ENCODE measurements at places on chromosomes 6 and 20.

DNA sequence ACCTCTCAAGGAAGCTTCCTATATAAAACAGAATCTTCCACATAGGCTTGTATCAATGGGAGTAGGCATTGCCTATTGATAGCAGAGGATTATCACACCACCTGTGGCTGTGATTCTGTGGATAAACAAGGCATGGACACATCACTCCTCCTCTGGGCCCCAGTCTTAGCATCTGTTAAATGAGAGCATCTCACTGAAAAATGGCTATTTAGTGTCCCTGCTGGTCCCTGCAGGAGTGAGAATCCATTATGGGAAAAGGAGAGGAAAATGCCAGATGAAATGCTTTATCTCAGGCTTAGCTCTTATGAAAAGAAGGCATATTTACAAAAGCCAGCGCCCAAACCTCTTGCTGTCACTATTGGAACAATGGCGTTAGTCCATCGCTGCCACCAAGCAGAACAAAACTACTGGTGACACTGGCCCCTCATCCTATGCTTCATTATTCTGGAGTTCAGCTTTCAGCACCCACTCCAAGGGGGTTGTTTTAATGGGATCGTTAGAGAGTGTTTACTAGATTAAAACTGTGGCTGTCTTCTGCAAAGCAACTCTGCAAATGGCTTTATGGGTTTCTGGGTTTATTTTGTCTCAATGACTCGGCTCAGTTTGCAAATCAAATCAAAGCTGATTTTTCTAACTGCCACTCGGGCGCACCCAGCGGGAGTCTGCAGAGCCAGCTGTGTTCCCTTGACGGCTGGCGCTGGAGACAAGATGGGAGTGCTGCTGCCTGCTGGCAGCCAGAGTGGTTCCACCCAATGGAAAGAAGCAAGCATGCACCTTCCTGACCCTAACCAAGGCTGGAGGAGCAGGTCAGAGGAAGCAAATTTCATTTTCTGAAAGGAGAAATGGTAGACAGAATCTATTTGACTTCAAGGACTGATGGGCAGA is 658.8 kb upstream of the CHD6 start:
- DNase-seq = no peak

DNA sequence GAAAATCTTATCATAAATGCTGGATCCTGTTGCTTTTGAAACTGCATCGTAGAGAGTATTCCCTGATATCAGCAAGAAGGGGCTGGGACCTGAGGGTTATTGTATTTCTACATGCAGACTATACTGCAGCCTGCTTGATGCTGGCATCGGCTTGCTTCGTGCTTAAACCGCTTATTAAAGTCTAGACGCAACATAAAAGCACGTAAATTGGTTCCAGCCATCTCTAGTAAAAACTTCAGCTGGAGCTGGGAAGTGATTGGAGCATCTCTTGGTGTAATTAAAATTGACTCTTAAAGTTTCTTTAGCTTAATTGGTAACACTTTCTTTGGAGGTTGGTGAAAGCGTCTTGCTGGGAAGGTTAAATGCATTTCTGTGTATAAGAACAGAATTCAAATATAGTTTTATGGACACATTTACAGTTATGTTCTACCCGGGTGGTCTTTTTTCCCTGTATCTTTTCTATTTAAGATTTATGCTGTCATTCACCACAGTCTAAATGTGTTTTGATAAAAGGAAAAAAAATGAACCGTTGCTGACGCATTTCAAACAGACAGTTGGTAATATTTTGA is 139.0 kb upstream of the JAG1 start:
- no peak for DNase-seq

DNA sequence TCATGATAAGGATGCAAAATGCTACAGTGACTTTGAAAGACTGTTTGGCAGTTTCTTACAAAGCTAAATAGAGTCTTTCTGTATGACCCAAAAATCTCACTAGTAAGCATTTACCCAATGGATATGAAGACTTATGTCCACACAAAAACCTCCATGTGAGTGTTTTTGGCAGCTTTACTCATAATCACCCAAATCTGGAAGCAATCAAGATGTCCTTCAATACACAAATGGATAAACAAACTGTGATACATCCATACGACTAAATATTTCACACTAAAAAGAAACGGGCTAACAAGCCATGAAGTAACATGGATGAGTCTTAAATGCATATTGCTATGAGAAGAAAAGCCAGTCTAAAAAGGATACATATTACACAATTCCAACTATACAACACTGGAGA is 117.2 kb downstream of the PDE10A start:
- no peak for DNase-seq

- no peak for DNase-seq
These were observed 363.2 kb upstream of the FLRT3 start for GRCh38 chr20:14700639-14700960.

GRCh38 chr6:32952817-32953739 is at the start of gene HLA-DMA:
HLA-DMA (minus strand) TSS chr6:32953097; CDS start chr6:32953036, 61 bp downstream.
- DNase-seq = peak; percentile 81

DNA sequence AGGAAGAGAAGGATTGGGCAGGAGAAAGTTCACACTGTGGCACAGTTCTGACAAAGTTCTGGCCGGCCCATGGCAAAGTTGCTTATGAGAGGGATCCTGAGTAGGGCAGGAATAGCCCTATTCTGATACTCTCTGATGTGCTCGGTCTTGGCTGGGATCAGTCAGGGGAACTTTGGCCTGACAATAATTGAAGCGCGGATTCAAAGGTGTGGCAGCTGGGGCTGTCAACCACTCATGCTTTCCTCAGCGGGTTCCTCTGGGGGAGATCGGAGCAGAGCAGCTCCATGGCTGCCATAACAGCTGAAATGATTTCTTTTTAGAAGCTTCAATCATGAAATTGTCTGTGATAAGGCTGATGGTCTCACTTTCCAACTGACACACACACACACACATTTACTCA is 714.1 kb downstream of the DHX35 start:
- DNase-seq = no peak

- DNase-seq = no peak
These were observed 201.3 kb upstream of the SSTR4 start for GRCh38 chr20:22833851-22834250.

- no peak for DNase-seq
These were observed 49.7 kb downstream of the ARHGAP18 start for GRCh38 chr6:129660346-129660676.

DNA sequence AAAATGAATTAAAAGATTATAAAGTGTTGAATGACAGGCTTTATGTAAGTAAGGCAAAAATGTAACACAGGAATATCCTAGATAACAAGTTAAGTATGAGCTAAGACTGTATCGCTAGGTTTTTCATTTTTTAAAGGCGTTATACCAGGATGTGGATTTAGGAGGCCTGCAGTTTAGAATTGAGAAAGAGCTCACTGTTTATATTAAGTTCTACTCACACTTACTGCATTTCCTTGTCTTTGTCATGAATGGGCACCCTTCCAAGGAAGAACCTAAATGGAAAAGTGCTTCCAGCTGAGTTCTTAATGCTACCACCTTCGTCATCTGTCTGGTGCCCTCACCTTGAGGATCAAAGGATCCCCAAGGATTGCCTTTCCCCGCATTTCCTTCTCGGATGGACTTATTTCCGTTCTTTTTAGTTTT is 148.7 kb downstream of the SOX4 start:
- DNase-seq = no peak

GRCh38 chr20:43516251-43516824 is 8.8 kb downstream of the L3MBTL1 start:
- no peak for DNase-seq

GRCh38 chr20:60040471-60041162 is 82.4 kb downstream of the CDH26 start:
- DNase-seq = no peak

DNA sequence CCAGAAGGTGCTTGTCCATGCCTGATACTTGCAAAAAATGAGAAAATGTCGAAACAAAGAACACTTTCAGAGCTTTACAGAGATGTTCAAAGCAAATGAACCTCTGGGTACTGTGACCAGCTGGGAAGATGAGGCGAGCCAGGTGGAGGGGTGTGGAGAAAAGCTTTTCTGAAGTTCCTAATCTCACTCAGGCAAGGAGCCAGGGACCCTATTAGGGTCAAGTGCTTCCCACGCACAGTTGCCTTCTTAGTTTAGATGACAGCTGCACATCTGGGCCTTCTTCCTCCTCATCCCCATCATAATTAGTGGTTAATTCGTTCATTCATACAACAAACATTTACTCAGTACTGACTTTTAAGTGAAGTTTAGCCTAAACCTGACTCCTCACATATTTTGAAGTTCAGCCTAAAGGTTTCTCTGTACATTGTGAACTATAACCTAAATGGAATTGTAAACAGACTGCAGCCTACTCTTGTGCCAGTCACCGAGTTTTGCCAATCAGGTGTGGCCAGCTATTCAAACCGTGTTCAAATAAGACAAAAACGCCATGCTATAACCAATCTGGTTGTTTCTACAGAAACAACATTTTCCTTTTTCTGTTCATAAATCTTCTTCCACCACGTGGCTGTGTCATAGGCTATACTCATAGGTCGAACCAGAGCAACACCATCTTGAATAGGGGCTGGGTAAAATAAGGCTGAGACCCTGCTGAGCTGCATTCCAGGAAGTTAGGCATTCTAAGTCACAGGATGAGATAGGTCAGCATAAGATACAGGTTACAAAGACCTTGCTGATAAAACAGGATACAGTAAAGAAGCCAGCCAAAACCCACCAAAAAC is 19.3 kb upstream of the AHCY start:
- no peak for DNase-seq

- DNase-seq = no peak
These were observed 24.4 kb downstream of the QKI start for GRCh38 chr6:163438940-163439335.

GRCh38 chr20:29410806-29411457 is 1846.5 kb upstream of the DEFB115 start:
- DNase-seq = no peak

DNA sequence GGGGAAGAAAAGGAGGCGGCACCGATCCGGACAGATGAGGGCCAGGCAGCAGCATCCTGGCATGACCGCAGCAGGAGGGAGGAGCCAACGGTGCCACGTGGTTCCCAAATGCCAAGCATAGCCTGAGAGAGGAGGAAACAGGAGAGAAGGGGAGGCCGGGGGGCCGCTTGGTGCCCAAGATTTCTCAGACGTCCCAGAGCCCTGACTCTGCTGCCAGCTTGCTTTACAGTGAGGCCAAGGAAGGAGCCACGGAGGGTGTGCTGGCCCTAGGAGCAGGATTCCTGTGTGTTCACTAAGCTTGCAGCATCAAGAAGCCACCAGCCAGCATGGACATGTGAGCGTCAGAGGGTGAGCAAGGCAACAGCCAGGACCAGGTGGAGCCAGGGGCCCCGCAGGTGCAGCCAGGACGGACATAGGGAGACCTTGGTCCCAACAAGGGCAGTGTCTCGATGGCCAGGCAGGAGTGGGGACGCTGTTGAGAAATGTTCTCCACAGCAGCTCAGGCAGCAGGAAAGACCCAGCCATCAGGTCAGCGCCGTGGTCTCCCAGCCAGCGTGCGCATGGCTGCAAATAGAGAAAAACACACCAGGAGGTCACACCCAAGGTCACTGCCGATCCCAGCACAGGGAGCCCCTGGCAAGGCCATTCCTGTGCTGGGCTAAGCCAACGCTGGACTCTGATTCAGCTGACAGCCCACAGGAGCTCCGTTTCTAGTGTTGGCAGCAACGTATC is 143.7 kb downstream of the DLL1 start:
- DNase-seq = peak; percentile 12

DNA sequence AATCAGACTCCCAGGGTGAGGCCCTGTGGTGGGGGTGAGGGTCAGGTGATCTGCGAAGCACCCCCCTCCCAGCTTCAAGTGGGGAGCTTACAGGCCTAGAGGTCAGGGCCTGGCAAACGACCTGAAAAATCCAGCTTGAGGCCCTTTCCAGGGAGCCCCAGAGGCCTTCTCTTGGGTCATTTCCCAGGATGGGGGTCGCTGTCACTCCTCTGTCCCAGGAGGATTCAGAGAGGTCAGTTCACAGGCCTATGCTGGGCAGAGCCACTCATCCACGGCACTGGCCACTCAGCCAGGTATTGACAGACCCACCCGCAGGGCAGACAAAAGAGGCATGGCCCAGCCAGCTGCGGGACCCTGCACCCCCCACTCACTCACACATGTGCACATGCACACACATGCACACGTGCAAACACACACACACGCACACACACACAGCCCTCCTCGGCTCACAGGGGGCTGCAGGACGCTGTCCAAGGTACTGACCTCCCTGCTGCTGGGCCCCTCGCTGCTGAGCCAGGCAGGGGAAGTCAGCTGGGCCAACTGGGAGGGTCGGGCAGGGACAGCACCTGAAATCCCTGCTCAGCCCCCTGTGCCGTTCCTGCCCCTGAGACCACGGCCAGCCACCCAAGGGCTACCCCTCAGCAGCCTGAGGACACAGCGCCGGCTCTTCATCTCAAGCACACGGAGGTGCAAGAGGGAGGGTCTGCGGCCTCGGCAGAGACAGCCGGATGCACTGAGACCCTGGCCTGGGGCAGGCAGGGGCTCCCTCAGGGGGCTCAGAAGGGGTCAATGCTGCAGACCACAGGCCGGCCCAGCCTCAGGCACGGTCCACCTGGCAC is 113.8 kb downstream of the TAF4 start:
- no peak for DNase-seq

DNA sequence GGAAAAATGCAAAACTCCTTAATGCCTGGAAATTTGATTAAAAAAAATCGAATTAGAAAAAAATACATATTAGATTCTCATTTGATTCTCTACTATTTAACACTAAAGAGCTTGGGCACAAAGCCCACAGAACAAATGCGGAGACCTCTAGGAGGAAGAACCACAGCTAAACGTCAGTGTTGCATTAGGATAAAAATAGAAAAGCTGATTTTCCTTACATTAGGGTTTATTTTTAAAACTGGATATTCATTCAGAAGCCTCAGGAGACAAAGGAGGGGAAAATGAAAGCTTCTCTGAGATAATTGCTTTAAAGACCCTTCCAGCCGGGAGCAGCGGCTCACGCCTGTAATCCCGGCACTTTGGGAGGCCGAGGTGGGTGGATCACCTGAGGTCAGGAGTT is 77.3 kb downstream of the ECT2L start:
- DNase-seq = no peak

DNA sequence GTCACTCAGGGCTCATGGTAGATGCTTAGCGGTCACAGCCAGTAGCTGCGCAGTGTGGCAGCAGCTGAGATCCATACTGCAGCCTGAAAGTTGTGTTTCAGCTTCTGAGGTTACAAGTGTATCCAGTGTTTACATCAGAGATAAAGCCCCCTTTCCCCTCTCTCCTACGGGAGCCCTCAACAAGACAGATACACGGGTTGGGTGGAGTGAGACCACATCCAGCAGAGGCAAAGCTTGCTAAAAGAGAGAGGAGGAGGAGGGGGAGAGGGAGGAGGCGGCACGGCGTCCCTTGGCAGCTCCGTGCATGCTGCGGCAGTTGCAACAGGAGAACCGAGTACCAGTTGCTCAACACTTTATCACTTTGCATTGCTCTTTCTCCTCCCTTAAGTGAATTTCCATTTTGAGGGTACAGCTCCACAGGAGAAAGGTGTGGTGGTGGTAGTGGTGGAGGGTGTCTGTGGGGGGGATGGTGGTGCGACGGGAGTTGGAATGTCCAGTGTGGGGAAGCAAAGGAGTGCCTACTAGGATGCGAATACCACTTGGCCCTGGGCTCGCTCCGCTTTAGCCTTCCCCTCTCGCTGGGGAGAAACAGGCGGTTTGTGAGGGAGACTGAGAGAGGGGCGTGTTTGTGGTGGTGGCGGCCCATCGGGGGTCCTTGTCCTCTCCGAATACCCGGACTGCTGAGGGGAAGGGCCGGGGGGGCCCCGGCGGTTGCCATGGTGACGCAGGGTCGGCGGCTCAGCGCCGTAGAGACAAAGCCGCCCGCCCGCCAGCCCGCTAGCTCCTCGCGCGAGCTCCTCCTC is 405 bp upstream of the RNF182 start:
- peak; percentile 27 for DNase-seq

GRCh38 chr6:42507195-42507594 is 55.5 kb upstream of the TRERF1 start:
- no peak for DNase-seq

GRCh38 chr6:4474810-4475209 is 301.4 kb upstream of the CDYL start:
- DNase-seq = no peak

All from central memory CD4-positive, alpha-beta T cell (primary cell).